NCI-H146 (cell line): ENCODE measurements at places on chromosomes 7 and 10.

DNA sequence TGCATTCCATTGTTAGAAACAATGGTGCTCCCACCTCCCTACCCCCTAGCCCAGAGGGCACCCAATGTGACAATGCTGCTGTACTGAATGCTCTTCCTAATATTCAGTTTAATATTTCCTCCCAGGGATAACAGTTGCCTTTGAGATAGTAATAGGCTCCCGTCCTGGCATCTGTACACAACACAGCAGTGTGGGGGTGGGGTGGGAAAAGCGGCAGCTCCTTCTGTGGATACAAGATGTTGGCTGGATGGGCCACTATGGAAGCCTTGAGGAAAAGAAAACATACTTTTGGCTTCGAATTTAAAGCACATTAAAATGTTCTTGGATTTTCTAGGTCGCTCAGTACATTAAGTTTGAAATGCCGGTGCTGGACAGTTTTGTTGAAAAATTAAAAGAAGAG is 9.2 kb upstream of the ZNF22 start:
- DNase-seq: no peak

GRCh38 chr7:155268921-155269650 is 28.6 kb upstream of the INSIG1 start:
- no peak for DNase-seq

DNA sequence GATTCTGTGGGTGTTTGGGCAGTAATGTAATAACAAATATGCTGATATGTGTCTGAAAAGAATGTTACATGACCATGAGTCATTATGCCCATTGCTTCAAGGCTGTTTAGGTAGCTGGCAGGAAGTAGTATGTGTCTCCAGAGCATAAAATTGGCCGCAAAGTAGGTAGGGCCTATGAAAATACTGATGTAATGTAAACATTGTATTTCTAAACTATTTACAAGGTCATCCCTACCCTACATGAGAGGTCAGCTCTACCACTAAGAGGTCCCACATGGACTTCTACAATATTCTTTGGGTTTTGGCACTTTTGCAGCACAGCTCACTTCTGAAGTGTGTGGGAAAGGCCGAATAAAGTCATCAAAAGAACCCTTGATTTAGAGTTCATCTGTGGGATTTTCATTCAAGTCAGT is 301.9 kb downstream of the AHR start:
- DNase-seq: no peak

- peak; percentile 15 for DNase-seq
Observed at GRCh38 chr7:108307595-108307994, 148.6 kb downstream of the NRCAM start.

DNA sequence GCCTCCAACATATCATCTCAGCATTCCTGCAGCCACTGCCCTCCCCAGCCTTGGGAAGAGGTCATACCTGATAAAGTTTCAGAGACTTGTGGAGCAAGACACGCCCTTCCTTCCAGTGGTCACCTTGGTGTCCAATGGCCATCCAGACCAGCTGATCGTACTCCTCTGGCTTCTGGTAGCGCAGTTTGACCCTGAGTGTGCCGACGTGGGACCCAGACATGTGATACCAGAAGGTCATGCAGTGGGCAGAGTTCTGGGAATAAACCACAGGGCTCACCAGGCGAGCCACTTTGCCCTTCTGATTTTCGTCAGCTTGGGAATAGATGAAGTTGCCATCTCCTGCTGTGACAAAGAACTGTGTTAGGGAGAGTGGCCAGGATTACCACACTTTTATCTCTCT is 148.3 kb downstream of the NRP1 start:
- no peak for DNase-seq

DNA sequence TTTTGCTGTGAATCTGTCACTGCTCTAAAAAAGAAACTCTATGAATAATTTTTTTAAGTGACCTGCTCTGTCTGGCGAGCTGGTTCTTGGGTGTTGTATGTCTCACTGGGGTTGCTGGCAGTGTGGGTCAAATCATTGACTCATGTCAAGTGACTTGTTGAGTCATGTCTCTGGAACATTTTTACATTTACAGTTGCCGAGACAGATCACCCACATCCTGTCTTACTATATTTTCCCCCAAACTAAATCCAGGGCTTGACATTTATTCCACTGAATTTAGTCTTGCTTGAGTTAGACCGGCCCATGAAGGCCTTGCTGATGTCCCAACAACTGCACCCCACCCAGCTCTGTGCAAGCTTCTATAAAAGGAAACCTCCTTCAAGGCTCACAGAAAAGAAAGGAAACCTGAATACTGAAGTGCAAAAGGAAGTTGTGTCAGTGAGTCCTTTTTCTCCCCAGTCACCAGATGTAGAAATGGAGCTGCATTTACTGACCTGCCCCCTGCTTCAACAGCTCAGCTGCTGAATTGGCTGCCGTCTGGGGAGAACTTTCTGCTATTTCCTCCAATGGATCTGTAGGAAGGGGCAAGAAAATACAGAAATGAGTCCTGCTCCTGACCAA is 290.3 kb downstream of the TNS3 start:
- DNase-seq: no peak

DNA sequence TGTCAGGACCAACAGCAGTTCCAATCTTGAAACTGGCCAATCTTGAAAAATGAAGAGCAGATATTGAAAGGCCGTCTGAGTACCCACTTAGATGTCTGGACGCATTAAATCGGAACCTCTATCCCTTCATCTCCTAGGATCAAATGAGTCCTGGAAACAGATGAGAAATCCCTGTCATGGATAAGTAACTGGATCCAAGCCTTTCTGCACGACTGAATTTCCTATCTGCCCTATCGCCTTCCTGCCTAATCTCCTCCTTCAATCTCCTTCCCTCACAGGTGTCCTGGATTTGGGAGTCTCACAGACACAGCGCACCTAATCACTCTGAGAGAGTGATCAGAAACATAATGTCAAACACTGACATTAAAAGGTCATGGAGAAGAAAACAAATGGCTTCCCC is 245.2 kb upstream of the PRSS58 start:
- DNase-seq: no peak

- peak; percentile 17 for DNase-seq
Observed at GRCh38 chr10:118504467-118505205, 90.8 kb downstream of the PRLHR start.

GRCh38 chr10:21329995-21330627 is 195.4 kb downstream of the SKIDA1 start:
- peak; percentile 77 for DNase-seq

GRCh38 chr7:75064291-75064690 is 9.3 kb downstream of the RCC1L start:
- no peak for DNase-seq

GRCh38 chr10:129711291-129711690 is 244.2 kb downstream of the MGMT start:
- no peak for DNase-seq

- DNase-seq: no peak
Observed at GRCh38 chr10:44427479-44427878, 42.6 kb upstream of the CXCL12 start.

DNA sequence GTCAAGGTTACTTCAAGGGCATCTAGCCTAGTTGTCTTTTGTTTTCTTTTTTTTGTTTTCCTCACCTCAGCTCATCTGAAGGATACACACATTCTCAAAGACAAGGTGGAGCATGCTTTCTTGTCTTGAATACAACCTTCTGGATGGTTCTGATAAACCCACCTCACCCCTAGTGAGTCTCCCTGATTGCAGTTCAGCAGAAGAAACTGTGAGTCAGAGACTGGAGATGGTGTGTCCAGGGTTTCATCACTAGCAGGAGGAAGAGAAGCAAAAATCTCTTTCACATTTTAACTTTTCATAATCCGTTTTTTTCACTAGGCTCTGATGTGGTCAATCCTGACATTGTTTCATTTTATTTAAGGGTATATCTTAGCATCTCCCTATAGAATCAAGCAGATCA is 143.0 kb upstream of the NRBF2 start:
- no peak for DNase-seq

- no peak for DNase-seq
Observed at GRCh38 chr7:95327356-95327755, 3.0 kb upstream of the PON1 start.

DNA sequence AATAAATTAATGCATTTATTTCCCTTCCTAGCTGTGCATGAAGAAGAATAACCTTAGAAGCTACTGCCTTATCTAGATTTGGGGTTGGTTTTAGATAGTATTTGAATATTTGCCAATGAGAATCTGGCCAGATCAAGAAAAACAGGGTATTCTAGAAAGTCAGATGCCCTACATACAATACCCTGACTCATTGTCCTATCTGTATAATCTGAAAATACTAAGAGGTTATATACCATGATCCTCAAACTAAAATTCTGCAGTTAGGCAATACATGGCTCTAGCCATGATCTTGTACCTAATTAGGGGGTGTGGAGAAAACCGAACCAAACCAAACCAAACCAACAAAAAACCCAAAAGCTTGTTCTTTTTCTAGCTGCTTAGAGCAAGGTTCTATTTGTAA is 240.4 kb upstream of the LYZL1 start:
- no peak for DNase-seq

GRCh38 chr10:95653895-95654294 is 2.6 kb downstream of the ALDH18A1 start:
- no peak for DNase-seq
